ENCODE measurements at places on chromosomes 1 and 21.

DNA sequence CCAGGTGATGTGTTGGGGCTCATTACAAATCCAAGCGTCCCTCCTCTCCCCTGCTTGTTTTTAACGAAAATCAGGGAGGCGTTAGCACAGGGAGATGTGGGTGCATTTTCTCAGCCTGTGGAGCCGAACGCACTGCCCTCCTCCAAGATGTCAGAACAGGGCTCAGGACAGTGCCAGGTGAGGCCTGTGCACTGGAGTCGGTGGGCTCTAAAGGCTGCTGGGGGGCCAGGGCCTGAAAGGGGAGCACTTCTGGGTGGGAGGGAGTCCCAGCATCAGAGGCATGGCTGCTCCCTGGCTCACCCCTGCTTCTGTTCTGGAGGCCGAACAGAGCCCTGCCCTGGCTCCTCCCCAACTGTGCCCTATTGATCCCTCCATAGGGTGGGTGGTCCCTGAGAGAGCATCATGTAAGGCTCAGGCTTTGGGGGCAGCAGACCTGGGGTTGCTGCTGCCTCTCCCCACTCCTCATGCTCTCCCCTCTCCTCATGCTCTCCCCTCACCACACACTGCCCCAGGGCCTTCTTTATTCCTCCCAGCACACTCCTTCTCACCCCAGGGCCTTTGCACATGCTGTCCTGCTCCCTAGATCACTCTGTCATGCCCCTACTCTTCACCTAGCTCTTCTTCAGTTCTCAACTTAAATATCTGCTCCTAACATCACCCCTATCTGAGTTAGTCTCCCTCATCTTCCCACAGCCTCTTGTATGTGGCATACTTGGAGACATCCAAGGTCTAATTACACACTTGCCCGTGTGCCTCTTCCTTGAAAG, 725.2 kb downstream of the PTPRU start:
- no peak for DNase-seq

DNA sequence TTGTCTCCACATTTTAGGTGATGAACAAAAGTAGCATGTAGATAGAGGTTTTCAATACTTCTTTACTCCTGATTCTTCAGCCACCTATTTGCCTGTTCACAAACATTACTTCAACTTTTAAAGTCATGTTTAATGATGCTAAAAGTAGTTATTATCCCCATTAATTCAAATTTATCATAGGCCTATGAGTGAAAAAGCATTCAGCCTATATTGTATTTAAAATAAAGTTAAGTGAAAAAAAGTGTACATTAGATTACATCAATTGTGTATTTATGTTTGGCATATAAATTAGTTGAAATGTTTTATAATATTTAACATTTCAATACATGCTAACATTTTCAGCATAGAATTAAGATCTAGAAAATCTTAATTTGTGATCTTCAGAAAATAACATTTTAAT, 10.5 kb downstream of the CDKN2C start:
- DNase-seq = no peak

DNA sequence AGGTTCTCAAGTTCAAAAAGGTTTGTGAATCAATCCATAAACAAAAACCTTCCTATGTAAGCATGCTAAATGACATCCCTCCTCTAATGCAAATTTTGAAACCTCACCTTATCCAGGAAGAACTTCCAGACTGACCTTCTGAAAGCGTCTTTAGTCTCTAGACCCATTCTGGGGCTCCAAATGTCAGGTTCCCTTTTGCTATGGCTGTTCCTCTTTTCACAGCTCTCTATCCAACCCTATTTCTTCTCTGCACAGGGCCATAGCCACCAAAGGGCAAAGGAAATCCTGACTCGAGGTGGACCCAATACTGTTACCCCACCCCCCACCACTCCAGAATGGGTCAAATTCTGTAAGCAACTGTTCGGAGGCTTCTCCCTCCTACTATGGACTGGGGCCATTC, 3.4 kb downstream of the ATP1A4 start:
- no peak for DNase-seq

DNA sequence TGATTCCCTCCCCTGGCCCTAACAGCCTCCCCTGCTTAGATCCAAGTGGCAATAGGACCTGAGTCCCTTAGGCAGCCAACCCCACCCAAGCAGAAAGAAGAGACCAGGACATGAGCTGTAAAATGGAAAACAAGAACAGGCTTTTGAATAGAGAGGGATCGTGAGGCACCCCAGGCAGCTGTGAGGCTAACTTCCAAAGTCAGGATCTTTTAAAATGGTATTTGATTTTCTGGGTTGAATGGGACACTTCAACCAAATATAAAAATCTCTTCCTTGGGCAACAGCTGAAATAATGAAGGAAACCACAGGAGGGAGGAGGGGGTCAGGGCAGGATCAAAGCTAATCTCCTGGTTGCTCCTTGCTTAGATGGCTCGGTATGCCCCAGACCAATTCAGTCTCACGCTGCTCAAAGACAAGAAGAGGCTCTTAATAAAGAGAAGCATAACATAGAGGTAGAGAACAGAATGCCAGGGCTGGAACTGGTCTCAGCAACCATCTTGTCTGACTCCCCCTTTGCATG, 28.6 kb upstream of the AVPR1B start:
- DNase-seq = no peak

- no peak for DNase-seq
Observed at GRCh38 chr1:96515430-96515829, 206.2 kb upstream of the PTBP2 start.

GRCh38 chr1:164834641-164835040, 275.7 kb downstream of the PBX1 start:
- no peak for DNase-seq

GRCh38 chr1:16718908-16719533, 21.3 kb upstream of the RNU1-4 start:
- no peak for DNase-seq

- DNase-seq = no peak
Observed at GRCh38 chr21:32316361-32317215, 17.9 kb downstream of the MRAP start.

GRCh38 chr1:33607444-33608005, 135.1 kb downstream of the ZSCAN20 start:
- no peak for DNase-seq

GRCh38 chr1:228349701-228350171, 56.9 kb downstream of the TRIM11 start:
- DNase-seq = no peak

DNA sequence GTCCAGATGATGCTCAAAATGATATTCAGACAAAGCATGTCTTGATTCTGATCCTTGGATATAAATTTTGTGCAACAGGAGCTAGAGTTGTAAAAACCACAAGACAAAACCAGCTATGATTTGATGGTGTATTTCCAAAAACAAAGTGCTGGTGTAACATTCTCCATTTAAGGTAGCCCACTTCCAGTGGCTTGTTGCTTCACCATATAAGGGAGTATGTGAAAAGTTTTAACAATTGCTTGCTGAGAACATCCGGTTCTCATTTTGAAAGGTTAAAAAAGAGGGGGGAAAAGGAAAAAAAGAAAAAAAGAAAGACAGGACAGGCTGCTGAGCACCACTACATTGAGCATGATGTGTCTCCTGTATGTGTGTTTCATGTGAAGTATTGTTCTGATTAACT, 123.6 kb downstream of the MACF1 start:
- DNase-seq = no peak

Measured in NCI-H1436 treated with DMSO at 0.1 percent for 48 hours (cell line).